ENCODE measurements at places on chromosomes 16 and 17. TPM values are rescaled to one million over a fixed set of nuclear protein-coding genes. Genes with fewer than 3 reads are reported as not detected.

GRCh38 chr17:13074026-13074425 is 56.2 kb upstream of the ELAC2 start:
- no peaks in the 10 kb centered on the region for H3K4me1 ChIP-seq
- no peak overlapping the region for H3K27ac ChIP-seq
- no peaks in the 10 kb centered on the region for H3K36me3 ChIP-seq

- no peak for DNase-seq
- no peaks in the 10 kb centered on the region for H3K36me3 ChIP-seq
- H3K27ac ChIP-seq: peak overlapping the region; percentile 67
- no peaks in the 10 kb centered on the region for H3K27me3 ChIP-seq
- peaks cover 35% of the 10 kb centered on the region for H3K4me1 ChIP-seq
- H3K4me3 ChIP-seq: peak overlapping the region; percentile 34
These were observed 5.7 kb downstream of the DLG4 start for GRCh38 chr17:7213895-7214299.

DNA sequence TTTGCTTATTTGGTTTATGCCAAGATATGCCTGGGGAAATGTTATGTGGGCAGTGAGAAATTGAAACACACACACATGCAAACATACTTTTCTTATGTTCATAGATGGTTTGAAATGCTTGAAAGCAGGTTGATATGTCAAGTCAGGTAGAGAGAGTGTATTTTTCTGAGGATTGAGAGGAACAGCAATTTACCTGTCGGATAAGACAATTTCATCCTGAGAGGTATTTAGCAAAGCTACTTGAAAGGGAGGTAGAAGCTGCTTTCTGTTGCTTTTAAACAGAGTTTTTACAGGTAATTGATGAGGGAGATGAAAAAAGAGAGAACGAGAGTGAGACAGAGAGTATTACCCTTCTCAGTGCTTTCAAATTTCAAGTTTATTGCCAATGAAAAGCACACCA is 854.3 kb downstream of the CDH8 start:
- no peaks in the 10 kb centered on the region for H3K36me3 ChIP-seq
- no peak overlapping the region for H3K4me3 ChIP-seq
- no peaks in the 10 kb centered on the region for H3K4me1 ChIP-seq

- no peaks in the 10 kb centered on the region for H3K4me1 ChIP-seq
- no peaks in the 10 kb centered on the region for H3K27me3 ChIP-seq
- no peak overlapping the region for H3K27ac ChIP-seq
- DNase-seq: no peak
- H3K36me3 ChIP-seq: no peaks in the 10 kb centered on the region
These were observed 230.7 kb downstream of the SLC39A11 start for GRCh38 chr17:72861811-72862210.

DNA sequence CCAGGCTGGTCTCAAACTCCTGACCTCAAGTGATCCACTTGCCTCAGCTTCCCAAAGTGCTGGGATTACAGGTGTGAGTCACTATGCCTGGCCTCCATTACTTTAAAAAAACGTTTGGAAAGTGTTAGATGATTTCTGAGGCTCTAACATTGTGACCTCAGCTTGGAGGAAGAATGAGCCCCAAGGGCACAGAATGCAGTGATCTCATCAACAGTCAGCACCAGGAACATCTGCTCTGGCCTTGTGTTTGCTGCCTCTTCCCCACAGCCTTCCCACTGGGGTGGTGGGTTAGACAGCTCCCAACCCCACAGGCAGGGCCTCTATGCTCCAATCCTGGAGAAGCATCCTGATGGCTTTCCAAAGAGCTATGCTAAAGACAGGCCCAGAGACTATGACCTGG is 37.7 kb upstream of the SREBF1 start:
- no peak overlapping the region for H3K27ac ChIP-seq
- peaks cover 25% of the 10 kb centered on the region for H3K36me3 ChIP-seq
- H3K4me3 ChIP-seq: no peak overlapping the region
- no peaks in the 10 kb centered on the region for H3K27me3 ChIP-seq

TGFB1I1 gene
- total RNA-seq: 1.3 TPM

PHOSPHO1 gene
- total RNA-seq: 1.7 TPM

APOBR gene
- total RNA-seq: 83.0 TPM
